ENCODE measurements at places on chromosomes 3 and 15.

DNA sequence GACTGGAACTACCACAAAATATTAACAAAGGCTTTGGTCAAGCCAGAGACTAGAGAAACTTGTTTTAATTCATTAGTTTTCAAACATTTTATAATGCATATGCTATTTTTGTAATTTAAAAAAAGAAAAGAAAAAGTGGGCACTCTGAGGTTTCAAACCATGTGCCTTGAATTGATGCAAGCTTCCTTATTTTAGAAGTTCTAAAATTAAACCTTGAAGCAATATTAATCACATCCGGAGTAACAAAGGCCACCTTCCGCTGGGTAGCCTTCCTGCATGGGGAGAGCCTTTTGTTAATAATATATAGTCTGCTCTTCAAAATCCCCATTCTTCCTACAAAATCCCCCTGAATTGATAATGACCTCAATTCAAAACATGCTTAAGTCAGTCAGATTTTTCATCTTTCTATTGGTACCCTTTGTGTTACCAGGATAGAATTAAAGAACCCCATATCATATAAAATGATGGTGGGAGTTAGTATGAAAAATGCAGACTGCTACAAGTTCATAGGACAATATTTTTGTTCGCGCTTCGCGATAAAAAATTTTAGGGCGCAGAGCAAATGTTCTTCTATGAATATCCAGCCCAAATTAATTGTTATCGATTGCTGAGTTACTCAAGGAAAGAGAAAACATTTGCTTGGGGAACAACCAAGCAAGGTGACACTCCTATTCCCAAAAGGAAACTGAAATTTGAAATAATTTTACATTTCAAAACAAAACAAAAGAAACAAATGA, 30.6 kb downstream of the LDHAL6B start:
- H3K36me3 ChIP-seq = no peaks in the 10 kb centered on the region
- no peak for DNase-seq
- H3K4me3 ChIP-seq = no peak overlapping the region
- peaks cover 20% of the 10 kb centered on the region for H3K4me1 ChIP-seq
- H3K27me3 ChIP-seq = no peaks in the 10 kb centered on the region

- no peaks in the 10 kb centered on the region for H3K4me1 ChIP-seq
- DNase-seq = no peak
- H3K36me3 ChIP-seq = no peaks in the 10 kb centered on the region
- H3K27ac ChIP-seq = no peak overlapping the region
- H3K4me3 ChIP-seq = no peak overlapping the region
These were observed 155.8 kb downstream of the TLE3 start for GRCh38 chr15:69941706-69942495.

DNA sequence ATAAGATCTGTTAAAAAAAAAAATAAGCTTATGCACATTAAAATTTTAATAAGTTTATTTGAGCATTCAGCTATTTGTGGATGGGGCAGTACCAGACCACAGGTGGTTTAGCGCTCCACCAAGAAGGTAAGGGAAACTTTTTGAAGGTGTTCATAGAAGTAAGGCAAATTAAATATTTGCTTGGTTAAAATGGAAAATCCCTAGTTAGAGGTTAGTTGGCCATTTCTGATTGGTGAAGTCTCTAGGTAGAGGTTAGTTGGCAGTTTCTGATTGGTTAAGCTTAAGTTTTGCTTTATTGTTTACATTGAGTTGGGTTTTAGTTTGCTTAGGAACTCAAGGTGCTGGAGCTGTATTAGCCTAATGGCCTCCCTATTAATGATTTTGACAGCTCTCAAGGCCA, 30.7 kb downstream of the SCN11A start:
- DNase-seq = no peak
- H3K4me3 ChIP-seq = no peak overlapping the region
- no peaks in the 10 kb centered on the region for H3K36me3 ChIP-seq
- no peaks in the 10 kb centered on the region for H3K4me1 ChIP-seq
- H3K27ac ChIP-seq = no peak overlapping the region

GRCh38 chr3:167874671-167875372, 139.3 kb downstream of the SERPINI1 start:
- H3K27me3 ChIP-seq = no peaks in the 10 kb centered on the region
- peaks cover 5% of the 10 kb centered on the region for H3K4me1 ChIP-seq

DNA sequence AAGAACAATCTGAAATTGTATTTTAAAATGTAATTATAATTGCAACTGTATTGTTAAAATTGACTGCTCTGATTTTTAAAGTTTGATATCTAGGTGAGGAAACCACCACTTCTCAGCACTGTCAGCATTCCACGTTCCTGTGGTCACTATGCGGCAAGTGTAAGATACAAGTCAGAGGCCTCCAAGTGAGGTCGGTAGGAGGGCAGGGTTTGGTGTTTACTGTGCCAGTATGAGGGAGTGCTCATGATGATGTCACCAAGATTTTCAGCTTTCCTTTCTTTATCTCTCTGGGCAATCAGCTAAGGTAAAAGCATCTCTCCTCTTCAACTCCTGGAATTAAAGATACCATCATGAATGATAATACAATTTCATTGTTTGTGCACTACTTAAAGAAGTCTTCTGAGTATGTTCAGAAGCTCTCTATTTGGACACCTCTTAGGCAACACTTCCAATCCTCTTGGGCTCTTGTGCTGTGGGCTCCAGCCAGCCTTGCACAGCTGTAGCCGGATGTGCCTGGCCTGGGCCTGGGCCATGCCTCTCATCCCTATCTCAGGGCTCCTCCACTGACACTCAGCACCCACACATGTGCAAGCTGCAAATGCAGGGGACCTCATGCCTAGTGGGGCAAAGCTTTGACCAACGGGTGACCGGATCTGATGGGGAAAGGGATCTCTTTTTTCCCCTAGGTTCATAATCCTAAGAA, 42.9 kb downstream of the CCR3 start:
- H3K4me3 ChIP-seq = no peak overlapping the region
- H3K27me3 ChIP-seq = no peaks in the 10 kb centered on the region
- DNase-seq = no peak
- H3K36me3 ChIP-seq = no peaks in the 10 kb centered on the region

GRCh38 chr3:51808934-51809333, 29.9 kb upstream of the IQCF6 start:
- H3K4me3 ChIP-seq = no peak overlapping the region
- H3K4me1 ChIP-seq = no peaks in the 10 kb centered on the region
- no peaks in the 10 kb centered on the region for H3K27me3 ChIP-seq
- H3K36me3 ChIP-seq = no peaks in the 10 kb centered on the region
